AG04449 (cell line): ENCODE measurements at places on chromosomes 16 and 17.

GRCh38 chr17:62882284-62882683 lies 74.2 kb upstream of the MARCHF10 start:
- no peak for DNase-seq

DNA sequence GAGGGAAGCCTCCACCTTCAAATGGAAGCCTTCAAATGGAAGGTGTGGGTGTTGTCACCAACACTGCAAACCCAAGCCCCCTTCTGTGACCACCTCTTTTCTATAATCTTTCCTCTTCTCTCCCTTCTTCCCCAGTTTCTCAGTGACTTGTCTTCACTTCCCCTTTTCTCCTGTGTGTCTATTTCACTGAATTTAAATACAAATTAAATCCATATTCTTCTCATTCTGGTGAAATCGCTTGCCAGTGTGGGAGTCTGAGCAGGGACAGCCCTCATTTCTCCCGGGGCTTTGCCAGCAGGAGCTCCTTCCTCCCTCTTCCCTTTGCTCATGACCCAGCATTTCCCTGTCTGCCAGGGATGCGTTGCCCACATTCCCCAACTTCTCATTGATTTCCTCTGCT lies 6.4 kb upstream of the ITGAX start:
- no peak for DNase-seq

GRCh38 chr16:76386784-76387183 lies 109.6 kb downstream of the CNTNAP4 start:
- DNase-seq, result no peak

DNA sequence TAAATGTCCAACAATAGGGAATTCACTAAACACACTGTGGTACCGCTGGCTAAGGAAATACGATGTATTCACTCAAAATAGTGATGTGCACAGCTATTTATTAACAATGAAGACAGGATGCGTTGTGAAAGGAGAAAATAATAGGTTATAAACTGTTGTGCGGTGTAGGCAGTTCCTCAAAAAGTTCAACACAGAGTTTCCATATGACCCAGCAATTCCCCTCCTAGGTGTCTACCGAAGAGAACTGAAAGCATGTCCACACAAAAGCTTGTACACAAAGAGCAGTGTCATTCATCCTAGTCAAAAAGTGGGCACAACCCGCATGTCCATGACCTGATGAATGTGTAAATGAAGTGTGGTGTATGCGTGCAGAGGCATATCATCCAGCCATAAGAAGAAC lies 1.2 kb upstream of the CES1 start:
- no peak for DNase-seq

DNA sequence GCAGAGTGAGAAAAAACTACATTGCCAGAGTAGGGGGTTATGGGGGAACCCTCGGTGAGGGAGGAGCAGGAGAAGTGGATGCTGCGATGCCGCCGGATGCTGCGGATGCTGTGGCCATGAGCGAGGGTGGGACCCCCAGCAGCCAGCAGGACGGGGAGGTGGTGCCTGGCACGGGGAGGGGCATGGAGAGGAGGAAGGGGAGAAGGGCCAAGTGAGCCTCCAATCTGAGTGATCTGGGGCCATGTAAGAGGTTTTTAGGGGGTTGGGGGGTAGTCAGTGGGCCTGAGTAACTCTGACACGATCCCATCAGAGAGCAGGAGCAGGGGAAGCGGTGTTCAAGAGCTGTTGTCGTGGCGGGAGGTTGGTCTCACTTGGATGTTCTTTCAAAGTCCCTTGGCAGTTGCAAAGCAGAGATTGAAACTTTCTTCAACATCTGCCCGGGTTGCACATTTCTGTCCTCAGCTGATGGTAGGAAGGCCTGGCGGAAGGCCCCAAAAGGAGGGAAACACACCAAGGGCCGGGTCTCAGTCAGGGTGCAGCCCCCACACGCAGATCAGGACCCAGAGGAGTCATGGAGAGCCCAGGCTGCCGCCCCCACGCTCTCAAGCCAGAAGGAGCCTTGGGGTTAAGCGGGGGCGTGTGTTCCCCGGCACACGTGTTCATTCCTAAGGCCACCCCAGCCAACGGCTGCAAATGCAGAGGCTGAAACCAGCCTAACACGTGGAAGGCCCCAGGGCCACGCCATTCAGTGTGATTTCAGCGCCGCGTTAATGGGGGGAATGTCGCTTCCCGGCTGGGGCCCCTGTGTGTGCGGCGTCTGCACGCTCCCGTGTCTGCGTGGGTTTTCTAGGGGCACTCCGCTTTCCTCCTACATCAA lies 81.7 kb downstream of the ZDHHC7 start:
- DNase-seq, result no peak

- DNase-seq, result no peak
Observed at GRCh38 chr17:82836823-82837357, 2.9 kb downstream of the ZNF750 start.

GRCh38 chr17:382644-383533 lies 30.3 kb upstream of the RPH3AL start:
- DNase-seq, result peak; percentile 53

- DNase-seq, result no peak
Observed at GRCh38 chr17:52160136-52160567, 1.6 kb upstream of the CA10 start.

DNA sequence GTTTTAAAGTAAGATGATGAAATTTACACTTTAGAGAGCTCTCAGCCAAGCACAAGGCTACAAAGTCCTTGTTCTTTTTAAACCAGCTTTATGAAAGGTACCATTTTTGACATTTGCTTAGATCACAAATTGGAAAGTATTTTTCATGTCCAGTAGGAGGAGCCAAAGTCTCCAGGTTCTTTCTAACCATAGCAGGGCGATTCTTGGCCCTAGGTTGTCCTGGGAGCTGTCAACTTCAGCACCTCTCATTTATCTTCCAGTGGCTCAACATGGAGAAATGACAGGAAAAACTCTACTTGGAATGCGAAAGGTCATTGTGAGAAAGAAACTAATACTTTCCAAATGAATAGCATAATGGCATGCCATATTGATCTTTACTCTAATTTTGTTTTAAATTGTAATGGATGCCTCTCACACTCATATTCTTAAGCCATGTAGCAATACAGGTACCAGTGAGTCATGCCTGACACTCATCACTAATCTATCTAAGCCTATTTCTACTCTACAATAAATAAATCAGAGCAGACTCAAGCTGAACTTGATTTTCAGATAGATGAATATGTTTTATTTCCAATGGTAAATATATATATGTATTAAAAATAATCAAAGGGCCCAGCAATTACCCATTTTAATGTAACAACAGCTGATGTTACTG lies 919.1 kb upstream of the EEF2KMT start:
- DNase-seq, result no peak
